ENCODE measurements at places on chromosomes 4 and X.
A peak's percentile ranks its signal among the peaks of the same experiment; 100 is the strongest.

DNA sequence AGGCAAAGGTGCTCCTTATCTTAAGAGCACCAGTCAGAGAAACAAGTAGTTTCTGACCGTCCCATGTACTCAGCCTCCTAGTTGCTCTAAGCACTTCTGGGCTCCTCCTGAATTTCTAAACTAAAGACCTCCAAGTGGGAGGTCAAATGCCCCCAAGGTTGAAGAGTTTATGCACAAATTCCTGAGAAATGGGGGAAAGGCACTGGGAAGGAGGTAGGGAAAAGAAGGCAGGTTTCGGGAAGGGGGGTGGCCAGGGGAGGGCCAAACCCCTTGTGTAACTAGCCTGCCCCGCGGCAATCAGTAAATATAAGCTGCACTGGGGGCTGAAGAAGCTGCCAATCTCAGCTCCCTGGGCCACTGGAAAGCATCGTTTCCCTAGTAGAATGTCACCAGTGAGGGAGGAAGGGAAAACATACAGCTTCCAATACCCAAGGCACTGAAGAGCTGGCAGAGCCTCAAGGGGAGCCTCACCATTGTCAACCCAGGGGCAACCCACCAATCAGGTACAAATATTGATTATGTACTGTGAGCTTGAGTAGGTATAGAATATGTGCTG, 3.4 kb downstream of the FOXO4 start:
- DNase-seq = no peak

GRCh38 chr4:150771382-150771781, 189.4 kb downstream of the MAB21L2 start:
- no peak for DNase-seq

GRCh38 chrX:69630147-69630546, 14.2 kb downstream of the EDA start:
- DNase-seq = no peak

DNA sequence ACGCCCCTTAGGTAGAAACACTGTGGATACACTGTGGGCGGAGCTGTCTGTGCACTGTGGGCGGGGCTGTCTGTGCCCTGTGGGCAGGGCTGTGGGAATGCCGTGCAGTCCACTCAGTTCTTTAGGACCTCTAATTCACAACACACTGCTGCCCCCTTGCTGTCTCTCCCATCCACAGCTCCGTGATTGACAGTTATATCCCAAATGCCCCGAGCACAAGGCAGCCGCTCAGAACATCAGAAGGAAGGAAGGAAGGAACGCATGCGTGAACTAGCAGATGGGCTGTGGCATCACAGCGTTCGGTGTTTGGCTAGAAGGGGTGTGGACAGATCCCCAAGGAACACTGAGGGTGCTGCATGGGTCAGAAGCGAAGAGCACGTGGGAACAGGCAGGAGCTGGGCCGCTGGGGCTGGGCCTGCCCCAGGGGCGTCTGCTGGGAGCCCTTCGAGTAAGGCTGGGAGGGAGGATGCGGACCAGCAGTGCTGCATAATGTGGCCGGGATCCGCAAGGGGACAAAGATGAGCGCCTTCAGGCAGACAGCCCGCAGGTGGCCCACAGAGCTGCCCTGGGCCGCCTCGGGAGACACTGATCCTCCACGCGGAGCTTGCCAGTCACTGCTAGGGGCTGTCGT, 29.8 kb downstream of the ACOX3 start:
- no peak for DNase-seq

DNA sequence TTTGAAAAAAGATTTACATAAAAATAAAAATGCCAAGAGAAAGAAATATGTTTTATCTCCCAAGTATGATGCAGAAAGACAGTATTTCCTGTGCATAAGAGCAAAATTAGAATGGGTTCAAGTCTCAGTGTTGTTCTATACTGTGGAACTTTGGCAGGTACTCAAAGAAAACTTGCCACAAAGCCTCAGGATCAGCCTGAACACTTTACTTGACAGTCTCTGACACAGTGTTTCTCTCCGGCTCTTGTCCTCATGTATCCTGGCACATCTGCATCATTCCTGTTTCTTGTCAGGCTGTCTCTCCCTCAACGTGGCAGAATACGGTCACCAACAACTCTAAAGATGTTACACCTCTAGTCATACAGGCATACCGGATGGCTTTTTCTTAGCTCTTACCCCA, 273.7 kb downstream of the ARHGAP24 start:
- no peak for DNase-seq

GRCh38 chr4:106629268-106629625, 260.7 kb upstream of the GIMD1 start:
- no peak for DNase-seq

GRCh38 chrX:867502-867901, 236.9 kb downstream of the SHOX start:
- no peak for DNase-seq

DNA sequence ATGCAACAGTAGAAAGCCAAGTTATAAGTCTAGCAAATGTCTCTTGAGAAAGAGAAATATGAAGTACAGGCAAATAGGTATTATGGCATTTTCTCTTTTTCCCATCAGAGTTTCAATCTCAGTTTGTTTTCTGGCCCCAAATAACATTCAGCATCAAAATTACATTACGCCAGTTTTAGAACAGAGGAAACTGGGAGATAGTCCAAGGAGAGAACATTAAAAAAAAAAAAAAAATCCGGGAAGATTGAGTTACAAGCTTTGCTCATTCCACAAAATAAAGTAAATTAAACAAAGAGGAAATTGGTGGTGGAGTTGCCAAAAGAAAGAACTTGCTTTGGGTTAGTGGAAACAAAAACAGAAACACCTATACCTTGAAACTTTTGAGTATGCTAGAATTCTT, 50.4 kb upstream of the IL13RA2 start:
- no peak for DNase-seq

DNA sequence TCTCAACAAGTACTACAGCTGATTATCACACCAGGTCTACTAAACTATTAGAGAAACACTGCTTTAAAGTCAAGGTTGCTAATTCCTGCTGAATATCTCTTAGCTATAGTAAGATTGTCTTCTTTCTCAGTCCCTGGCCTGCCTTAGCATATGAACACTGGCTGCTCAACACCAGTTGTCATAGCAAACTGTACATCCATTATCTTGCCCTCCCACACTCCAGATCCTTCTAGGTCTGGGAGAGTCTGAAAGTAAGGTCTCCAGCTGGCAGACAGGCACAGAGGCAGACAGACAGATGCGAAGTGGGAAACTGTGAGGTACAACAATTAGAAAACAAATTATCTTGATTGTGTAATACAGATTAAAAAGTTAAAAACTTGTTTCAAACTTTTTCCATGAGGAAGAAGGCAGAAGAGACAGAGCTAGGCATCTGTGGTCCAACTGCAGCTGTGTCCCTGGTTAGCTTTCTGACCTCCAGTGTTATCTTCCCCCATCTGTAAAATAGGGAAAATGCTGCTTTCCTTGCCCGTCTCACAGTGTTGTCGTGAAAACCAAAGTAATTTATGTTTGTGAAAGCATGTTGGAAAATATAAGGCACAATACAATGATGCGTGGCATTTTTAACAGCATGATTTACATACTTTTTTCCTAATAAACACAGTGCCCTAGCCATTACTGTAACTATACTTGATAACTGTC, 133.8 kb downstream of the KLHL13 start:
- DNase-seq = no peak

GRCh38 chr4:117134386-117134785, 49.0 kb upstream of the TRAM1L1 start:
- DNase-seq = no peak

DNA sequence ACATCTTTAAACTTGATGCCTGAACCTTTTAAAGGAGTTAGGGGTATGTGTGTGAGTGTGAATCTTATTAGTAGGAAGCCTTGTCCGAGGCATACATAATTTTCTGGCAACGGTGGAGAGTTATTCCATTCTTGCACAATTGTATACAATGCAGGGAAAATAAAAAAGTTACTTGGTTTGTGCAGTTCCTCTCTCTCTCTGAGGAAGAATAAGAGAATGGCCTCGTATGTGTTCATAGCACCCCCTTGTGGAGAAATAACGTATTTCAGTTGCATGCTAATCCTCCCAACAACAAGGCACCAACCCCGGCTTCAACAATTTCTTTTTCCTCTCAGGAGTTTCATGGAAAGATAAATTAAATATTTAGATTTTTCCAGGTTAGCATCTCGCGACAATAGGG, 33.7 kb upstream of the FGF13 start:
- DNase-seq = no peak

- DNase-seq = no peak
These were observed 1.3 kb upstream of the SEPSECS start for GRCh38 chr4:25161593-25161950.

- DNase-seq = no peak
These were observed 1927.1 kb upstream of the PCDH7 start for GRCh38 chr4:28792917-28793597.

DNA sequence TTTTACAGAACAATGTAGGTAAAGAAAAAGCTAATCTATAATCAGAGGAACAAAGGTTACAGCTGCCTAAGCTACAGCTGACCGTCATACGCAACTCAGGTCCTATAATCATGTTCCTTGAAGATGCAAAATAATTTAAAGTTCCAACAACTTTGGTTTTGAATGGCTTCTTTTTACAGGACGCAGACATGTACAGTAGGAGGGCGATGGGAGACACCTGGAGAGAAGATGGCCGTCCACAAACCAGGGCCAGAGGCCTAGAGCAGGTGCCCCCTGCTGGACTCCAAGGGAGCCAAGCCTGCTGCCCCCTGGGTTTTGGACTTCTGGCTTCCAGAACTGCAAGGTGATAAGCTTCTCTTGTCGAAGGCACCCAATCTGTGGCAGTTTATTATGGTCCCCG, 10.6 kb downstream of the HGFAC start:
- DNase-seq = no peak

- no peak for DNase-seq
These were observed 48.1 kb downstream of the PCDH7 start for GRCh38 chr4:30768277-30768676.

DNA sequence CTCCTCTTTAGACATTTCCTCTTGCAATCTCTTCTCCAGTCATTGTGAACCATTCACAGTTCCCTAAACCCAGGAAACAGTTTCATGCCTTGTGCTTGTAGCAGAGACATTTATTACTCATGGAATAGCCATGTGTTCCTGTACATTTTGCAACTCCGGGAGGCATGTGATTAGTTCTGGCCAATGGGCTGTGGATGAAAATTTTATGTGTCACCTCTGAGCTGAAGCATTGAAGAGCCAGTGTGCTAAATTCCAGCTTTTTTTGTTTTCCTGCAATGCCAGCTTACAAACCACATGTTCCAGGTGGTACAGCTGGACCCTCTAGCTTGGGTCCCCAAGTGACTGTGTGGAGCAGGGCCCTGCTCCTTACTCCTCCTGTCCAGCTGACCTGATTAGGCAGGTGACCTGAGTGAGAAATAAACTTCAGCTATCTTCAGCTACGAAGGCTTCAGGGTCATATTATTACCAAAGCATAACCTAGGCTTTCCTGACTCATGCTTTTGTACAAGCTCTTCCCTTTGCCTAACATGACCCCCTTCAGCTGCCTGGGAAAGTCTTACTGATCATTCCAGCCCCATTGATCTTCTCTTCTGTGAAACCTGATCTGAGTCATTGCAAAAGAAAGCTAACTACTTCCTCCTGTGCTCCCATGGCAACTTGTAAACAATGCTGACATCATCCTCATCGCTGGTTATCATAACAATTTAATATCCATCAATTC, 200.4 kb downstream of the PTTG2 start:
- DNase-seq = peak; percentile 33

GRCh38 chrX:30576881-30577280, 685 bp downstream of the TASL start:
- no peak for DNase-seq
